ENCODE measurements at places on chromosomes 11 and 22.
A peak's percentile ranks its signal among the peaks of the same experiment; 100 is the strongest.

DNA sequence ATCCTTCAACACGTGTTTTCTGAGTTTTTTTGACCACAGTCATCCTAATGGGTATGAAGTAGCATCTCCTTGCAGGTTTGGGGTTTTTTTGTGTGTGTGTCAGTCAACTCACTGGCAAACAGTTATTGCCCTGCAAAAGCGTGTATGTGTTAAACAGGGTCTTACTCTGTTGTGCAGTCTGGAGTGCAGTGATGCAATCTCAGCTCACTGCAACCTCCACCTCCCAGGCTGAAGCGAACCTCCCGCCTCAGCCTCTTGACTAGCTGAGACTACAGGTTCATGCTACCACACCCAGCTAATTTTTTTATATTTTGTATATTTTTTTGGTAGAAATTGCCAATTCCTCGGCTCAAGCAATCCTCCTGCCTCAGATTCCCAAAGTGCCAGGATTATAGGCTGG, 15.4 kb downstream of the CELSR1 start:
- no peaks in the 10 kb centered on the region for H3K4me1 ChIP-seq
- no peak overlapping the region for H3K4me3 ChIP-seq
- no peaks in the 10 kb centered on the region for H3K27me3 ChIP-seq
- no peak overlapping the region for H3K27ac ChIP-seq
- no peaks in the 10 kb centered on the region for H3K36me3 ChIP-seq

- no peak overlapping the region for H3K4me3 ChIP-seq
- peaks cover 8% of the 10 kb centered on the region for H3K4me1 ChIP-seq
- no peaks in the 10 kb centered on the region for H3K36me3 ChIP-seq
- no peak for DNase-seq
- no peak overlapping the region for H3K27ac ChIP-seq
Measured at GRCh38 chr22:17949642-17950473, 74.5 kb downstream of the MICAL3 start.

GRCh38 chr11:17328871-17329494, 22.6 kb upstream of the NCR3LG1 start:
- peaks cover 5% of the 10 kb centered on the region for H3K36me3 ChIP-seq
- no peak overlapping the region for H3K27ac ChIP-seq
- no peaks in the 10 kb centered on the region for H3K27me3 ChIP-seq
- no peak for DNase-seq
- H3K4me3 ChIP-seq: no peak overlapping the region
- H3K4me1 ChIP-seq: no peaks in the 10 kb centered on the region

DNA sequence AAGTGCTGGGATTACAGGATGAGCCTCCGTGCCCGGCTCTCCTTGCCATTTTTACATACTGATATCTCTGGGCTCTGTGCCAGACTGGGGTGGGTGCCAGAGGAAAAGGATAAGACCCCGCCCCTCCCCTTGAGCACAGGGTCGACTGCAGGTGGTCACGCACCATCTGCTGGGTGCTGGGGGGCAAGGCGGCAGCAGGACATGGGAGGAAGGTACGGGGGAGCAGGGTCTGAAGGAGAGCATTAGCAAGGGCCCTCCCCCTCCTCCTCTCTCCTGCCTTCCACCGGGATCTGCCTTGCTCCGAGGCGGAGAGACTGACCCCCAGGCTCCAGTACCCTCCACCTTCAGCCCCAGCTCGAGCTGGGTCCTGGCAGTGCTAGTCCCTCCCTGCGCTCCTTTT, 9.7 kb upstream of the PGA3 start:
- DNase-seq: no peak
- H3K4me1 ChIP-seq: no peaks in the 10 kb centered on the region
- no peak overlapping the region for H3K4me3 ChIP-seq
- no peaks in the 10 kb centered on the region for H3K36me3 ChIP-seq

GRCh38 chr11:1829039-1829820, 5.6 kb upstream of the SYT8 start:
- no peaks in the 10 kb centered on the region for H3K36me3 ChIP-seq
- H3K4me1 ChIP-seq: no peaks in the 10 kb centered on the region
- peak; percentile 77 for DNase-seq
- H3K4me3 ChIP-seq: no peak overlapping the region
- no peaks in the 10 kb centered on the region for H3K27me3 ChIP-seq

DNA sequence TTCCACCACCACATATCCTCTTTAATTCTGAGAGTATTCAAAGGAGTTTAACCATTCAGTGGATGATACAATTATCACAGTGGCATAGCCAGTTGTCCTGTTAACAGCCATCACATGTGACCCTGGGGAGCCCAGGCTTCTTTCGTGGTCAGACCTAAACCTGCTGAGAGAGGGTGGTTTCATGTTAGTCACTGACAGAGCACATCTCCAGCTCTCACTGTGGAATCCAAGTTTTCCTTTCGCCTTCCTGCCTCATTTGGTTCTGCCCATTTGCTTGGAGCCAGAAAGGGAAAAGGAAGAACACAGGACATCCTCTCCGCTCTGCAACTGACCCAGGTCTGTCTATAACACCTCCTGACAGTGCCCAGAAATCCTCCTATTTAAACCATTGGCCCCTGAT, 60.4 kb downstream of the MCHR1 start:
- no peak overlapping the region for H3K4me3 ChIP-seq
- H3K27ac ChIP-seq: no peak overlapping the region
- no peak for DNase-seq
- H3K27me3 ChIP-seq: no peaks in the 10 kb centered on the region

GRCh38 chr22:47612311-47612910, 850.0 kb downstream of the TBC1D22A start:
- H3K27ac ChIP-seq: no peak overlapping the region
- H3K4me1 ChIP-seq: no peaks in the 10 kb centered on the region
- no peak for DNase-seq

- H3K4me1 ChIP-seq: no peaks in the 10 kb centered on the region
- DNase-seq: no peak
- H3K27ac ChIP-seq: no peak overlapping the region
- H3K4me3 ChIP-seq: no peak overlapping the region
- no peaks in the 10 kb centered on the region for H3K27me3 ChIP-seq
- no peaks in the 10 kb centered on the region for H3K36me3 ChIP-seq
Measured at GRCh38 chr11:1310772-1311468, 1.5 kb upstream of the TOLLIP start.

DNA sequence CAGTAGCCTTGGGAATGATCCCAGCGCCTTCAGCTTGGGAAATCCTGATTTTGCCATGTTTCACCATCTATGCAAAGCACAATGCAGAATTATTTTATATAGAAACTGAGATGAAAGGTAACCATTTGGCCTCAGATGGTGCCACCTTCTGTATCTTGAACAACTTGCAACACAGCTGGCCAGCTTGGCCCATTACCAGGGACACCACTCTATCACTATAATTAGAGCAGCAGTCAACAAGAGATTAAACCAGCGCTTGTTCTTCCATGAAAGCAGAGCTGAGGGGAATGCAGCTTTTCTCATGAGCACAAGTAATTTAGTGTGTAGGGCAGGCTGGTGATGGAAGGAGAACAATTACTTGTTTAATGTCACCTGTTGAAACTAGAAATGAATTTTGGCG, 6.7 kb upstream of the ZDHHC13 start:
- H3K27me3 ChIP-seq: no peaks in the 10 kb centered on the region
- H3K4me1 ChIP-seq: no peaks in the 10 kb centered on the region
- H3K27ac ChIP-seq: no peak overlapping the region

GRCh38 chr11:119476666-119477331, 53.8 kb upstream of the THY1 start:
- H3K4me1 ChIP-seq: no peaks in the 10 kb centered on the region
- no peaks in the 10 kb centered on the region for H3K36me3 ChIP-seq
- H3K27ac ChIP-seq: no peak overlapping the region
- DNase-seq: no peak
- H3K4me3 ChIP-seq: no peak overlapping the region
- no peaks in the 10 kb centered on the region for H3K27me3 ChIP-seq

DNA sequence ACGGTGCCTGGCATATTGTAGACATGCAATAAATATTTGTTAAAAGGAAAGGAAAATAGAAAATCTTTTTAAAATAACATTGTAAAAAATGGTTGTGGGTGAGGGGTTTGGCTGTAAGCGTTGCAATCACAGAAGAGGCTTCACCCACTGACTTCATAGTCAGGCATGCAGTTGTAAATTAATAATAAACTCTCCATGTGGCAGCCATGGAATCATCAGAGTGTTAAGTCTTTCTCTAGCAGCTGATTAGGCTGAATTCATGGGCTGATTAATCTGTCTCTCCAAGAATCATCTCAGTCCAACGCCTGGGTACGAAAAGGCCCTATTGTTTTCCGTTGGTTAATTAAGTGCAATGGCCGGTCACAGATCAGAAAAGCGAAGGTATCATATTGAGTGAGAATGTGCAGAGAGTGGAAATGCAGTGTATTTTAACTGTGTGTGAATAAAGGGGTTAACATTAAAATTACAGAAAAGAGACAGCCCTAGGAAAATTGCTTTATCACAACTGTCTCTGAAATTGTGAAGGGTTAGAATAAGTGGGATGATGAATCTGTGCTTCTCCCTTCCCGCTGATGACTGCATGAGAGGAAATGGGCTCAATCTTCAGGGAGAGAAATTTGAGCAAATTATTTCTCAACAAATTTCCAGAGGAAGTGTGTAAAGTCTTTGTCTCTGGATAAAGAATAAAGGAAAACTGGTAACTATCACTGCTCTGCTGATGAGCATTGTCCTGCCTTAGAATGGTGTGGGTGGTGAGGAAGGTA, 269.0 kb downstream of the FAM76B start:
- H3K4me3 ChIP-seq: no peak overlapping the region
- H3K27me3 ChIP-seq: no peaks in the 10 kb centered on the region
- H3K4me1 ChIP-seq: no peaks in the 10 kb centered on the region
- no peak overlapping the region for H3K27ac ChIP-seq

- H3K4me1 ChIP-seq: no peaks in the 10 kb centered on the region
- no peak overlapping the region for H3K27ac ChIP-seq
Measured at GRCh38 chr11:116543911-116544475, 228.8 kb downstream of the BUD13 start.

DNA sequence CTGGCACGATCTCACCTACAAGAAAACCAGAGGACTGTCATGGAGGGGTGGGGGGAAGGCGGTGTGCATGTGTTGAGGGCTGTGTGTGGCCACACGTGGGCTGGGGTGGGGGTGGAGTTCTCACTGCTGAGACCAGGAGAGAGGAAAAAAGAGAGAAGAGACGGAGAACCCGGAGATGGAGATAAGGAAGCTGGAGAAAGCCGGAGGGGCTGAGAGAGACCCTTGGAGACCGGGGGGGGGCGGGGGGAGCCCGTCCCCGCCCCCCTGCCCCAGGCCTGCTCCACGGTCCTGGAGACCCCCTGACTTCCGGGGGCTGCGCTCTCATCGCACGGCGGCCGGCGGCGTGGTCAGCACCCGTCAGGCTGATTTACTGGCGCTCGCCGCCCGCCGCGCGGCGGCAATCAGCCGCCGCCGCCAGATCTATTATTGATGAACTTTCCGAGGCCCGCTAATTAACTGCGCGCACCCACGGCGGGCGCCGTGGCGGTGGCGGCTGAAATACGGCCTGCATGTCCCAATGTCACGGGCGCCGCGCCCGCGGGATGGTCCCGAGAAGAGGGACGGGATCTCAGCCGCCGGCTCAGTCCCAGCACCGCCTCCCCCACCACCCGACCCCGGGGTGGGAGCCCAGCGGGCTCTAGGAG, 187.4 kb downstream of the MN1 start:
- no peak for DNase-seq
- H3K27ac ChIP-seq: no peak overlapping the region
- H3K4me1 ChIP-seq: no peaks in the 10 kb centered on the region

- no peaks in the 10 kb centered on the region for H3K27me3 ChIP-seq
- no peak overlapping the region for H3K27ac ChIP-seq
- H3K36me3 ChIP-seq: no peaks in the 10 kb centered on the region
Measured at GRCh38 chr11:109939166-109939810, 153.9 kb upstream of the ZC3H12C start.

- peak overlapping the region; percentile 82 for H3K4me3 ChIP-seq
- peak overlapping the region; percentile 93 for H3K27ac ChIP-seq
- no peaks in the 10 kb centered on the region for H3K36me3 ChIP-seq
- H3K27me3 ChIP-seq: no peaks in the 10 kb centered on the region
- H3K4me1 ChIP-seq: no peaks in the 10 kb centered on the region
Measured at GRCh38 chr11:19713196-19714021, 772 bp downstream of the NAV2 start.

GRCh38 chr22:33726294-33726734, 194.0 kb downstream of the LARGE1 start:
- peaks cover 6% of the 10 kb centered on the region for H3K4me1 ChIP-seq
- no peaks in the 10 kb centered on the region for H3K36me3 ChIP-seq
- H3K4me3 ChIP-seq: no peak overlapping the region
- no peaks in the 10 kb centered on the region for H3K27me3 ChIP-seq

GRCh38 chr22:28907311-28908008, 24.1 kb downstream of the ZNRF3 start:
- H3K27me3 ChIP-seq: no peaks in the 10 kb centered on the region
- H3K4me3 ChIP-seq: no peak overlapping the region
- peak; percentile 25 for DNase-seq
- H3K4me1 ChIP-seq: peaks cover 19% of the 10 kb centered on the region
- no peaks in the 10 kb centered on the region for H3K36me3 ChIP-seq

GRCh38 chr22:23591201-23591791, 11.2 kb upstream of the IGLL1 start:
- no peaks in the 10 kb centered on the region for H3K27me3 ChIP-seq
- H3K4me1 ChIP-seq: no peaks in the 10 kb centered on the region
- peak; percentile 81 for DNase-seq
- H3K27ac ChIP-seq: no peak overlapping the region
- no peaks in the 10 kb centered on the region for H3K36me3 ChIP-seq
- H3K4me3 ChIP-seq: no peak overlapping the region

GRCh38 chr22:27397036-27397953, 404.3 kb downstream of the MN1 start:
- DNase-seq: no peak
- no peaks in the 10 kb centered on the region for H3K36me3 ChIP-seq
- H3K4me3 ChIP-seq: no peak overlapping the region
- no peak overlapping the region for H3K27ac ChIP-seq
- no peaks in the 10 kb centered on the region for H3K4me1 ChIP-seq

GRCh38 chr11:78935398-78936068, 360.9 kb upstream of the NARS2 start:
- no peak for DNase-seq
- no peak overlapping the region for H3K27ac ChIP-seq
- no peaks in the 10 kb centered on the region for H3K27me3 ChIP-seq
- H3K4me1 ChIP-seq: no peaks in the 10 kb centered on the region
- no peaks in the 10 kb centered on the region for H3K36me3 ChIP-seq
- no peak overlapping the region for H3K4me3 ChIP-seq

GRCh38 chr11:80362563-80363340, 921.9 kb upstream of the TENM4 start:
- H3K36me3 ChIP-seq: no peaks in the 10 kb centered on the region
- H3K4me1 ChIP-seq: no peaks in the 10 kb centered on the region
- DNase-seq: no peak
- no peaks in the 10 kb centered on the region for H3K27me3 ChIP-seq
- H3K4me3 ChIP-seq: no peak overlapping the region

DNA sequence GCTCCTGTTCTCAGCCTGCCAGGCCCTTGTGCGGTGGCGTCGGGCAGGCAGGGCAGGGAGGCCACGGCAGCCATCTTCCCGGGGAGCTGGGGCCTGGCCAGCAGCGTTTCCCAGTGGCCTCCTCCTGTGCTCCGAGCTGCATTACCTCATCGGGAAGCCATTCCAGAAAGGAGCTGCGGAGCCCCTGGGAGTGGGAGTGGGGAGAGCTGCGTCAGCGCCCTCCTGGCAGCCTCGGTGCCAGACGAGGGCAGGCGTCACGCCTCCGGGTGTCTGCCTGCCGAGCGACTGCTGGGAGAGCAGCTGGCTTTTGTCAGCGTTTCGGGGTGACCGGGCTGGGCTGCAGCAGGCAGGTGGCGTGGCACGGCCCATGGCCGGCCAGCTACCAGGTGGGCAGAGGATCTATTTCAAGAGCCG, 30.9 kb upstream of the WNT7B start:
- no peaks in the 10 kb centered on the region for H3K27me3 ChIP-seq
- peak; percentile 95 for DNase-seq
- no peaks in the 10 kb centered on the region for H3K4me1 ChIP-seq
- peak overlapping the region; percentile 88 for H3K27ac ChIP-seq
- H3K36me3 ChIP-seq: no peaks in the 10 kb centered on the region
- no peak overlapping the region for H3K4me3 ChIP-seq
